ENCODE measurements at places on chromosomes 16 and 17.

- DNase-seq = no peak
Observed at GRCh38 chr16:78100112-78100467, 636 bp downstream of the WWOX start.

- no peak for DNase-seq
Observed at GRCh38 chr17:39026980-39027451, 59.8 kb upstream of the FBXO47 start.

GRCh38 chr17:39704821-39705551, 5.1 kb downstream of the ERBB2 start:
- no peak for DNase-seq

DNA sequence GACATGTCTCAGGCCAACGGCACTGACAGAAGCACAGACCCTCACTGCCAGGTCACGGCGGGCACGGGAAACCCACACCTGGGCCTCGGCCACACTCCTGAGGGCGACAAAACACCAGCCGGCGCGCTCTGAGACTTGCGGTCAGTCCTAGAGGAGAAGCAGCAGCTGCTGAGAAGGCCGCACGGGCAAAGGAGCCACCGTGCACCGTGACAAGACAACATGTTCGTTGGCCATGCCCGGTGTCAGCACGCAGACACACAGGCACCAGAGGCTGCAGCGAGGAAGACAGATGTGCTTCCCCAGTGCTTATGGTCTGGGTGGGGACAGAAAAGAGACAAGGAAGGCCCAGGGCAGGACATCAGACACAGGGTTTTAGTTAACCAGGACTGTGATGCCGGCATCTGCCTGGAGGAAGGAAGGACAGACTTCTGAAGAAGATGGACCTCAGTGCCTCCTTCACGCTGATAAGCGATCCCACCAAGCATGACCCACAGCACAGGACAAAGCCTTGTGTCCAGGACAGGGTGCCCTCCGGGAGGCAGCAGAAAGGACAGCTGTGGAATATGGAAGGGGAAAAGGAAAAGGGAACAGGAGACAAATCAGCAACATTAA, 84.0 kb downstream of the ANKRD11 start:
- DNase-seq = no peak

- DNase-seq = no peak
Observed at GRCh38 chr17:60447375-60447774, 25.1 kb downstream of the CHCT1 start.

GRCh38 chr17:19707728-19708221, 8.6 kb downstream of the SLC47A2 start:
- peak; percentile 7 for DNase-seq

DNA sequence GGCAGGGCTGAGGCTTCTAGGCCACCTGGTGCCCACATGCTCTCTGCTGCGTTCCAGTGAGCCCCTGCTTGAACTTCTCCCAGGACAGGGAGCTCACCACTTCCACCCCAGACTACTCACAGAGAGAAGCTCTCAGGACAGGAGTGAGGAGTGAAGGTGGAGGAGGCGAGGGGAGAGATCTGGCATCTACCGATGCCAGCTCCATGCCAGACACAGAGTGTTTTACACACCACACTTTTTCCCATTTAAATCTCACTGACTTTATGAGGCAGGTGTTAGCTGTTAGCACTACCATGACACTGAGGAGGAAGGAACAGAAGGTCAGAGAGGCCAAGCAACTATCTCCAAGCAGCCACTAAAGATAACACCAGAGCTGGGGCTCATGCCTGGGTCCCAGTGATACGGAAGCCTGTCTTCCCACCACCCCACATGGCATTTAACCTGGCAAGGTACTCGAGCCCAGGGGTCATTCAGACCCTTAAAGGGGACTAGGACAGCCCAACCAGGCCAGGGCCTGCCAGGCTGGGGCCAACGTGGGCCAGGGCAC, 6.8 kb downstream of the FAM83G start:
- no peak for DNase-seq

- DNase-seq = no peak
Observed at GRCh38 chr17:78140169-78141051, 5.8 kb upstream of the C17orf99 start.

- DNase-seq = no peak
Observed at GRCh38 chr17:31373150-31374093, 18.1 kb upstream of the RAB11FIP4 start.

GRCh38 chr16:86892509-86892908, 314.2 kb downstream of the FOXL1 start:
- DNase-seq = no peak

DNA sequence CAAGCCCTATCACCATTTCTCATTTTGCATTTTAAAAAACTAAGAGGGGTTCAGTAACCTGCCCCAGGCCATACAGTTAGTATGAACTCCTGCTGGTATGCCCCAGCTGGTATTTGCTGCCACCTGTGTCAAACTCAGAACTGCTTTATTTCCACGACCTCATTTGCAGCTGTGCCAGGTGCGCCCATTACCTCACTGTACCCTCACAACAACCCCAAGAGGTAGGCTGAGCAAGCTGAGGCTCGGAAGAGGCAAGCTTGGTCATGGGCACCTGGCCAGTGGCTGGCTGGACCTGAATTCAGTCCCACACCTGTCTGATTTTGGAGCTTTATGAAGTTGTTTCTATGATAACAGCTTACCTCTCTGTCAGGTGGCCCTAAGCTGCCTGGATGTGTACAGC, 7.6 kb downstream of the EPN2 start:
- DNase-seq = no peak

GRCh38 chr17:80800481-80801391, 190.9 kb upstream of the CHMP6 start:
- DNase-seq = no peak

DNA sequence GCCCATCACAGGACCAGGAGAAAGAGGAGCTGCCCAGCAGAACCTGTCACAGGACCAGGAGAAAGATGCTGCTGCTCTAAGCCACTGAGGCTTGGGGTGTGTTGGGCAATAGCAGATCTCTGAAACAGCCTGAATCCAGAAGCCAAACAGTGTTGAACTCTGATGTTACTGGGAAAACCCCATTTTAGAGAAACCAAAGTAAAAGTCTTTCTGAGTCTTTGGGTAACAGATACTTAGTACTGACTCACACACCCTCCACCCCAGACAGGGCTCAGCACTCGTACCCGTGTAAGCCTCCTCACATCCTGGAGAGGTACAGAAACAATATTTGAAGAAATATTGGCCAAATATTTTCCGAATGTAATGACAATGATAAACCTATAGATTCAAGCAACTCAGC, 82.8 kb upstream of the GNG13 start:
- DNase-seq = no peak

DNA sequence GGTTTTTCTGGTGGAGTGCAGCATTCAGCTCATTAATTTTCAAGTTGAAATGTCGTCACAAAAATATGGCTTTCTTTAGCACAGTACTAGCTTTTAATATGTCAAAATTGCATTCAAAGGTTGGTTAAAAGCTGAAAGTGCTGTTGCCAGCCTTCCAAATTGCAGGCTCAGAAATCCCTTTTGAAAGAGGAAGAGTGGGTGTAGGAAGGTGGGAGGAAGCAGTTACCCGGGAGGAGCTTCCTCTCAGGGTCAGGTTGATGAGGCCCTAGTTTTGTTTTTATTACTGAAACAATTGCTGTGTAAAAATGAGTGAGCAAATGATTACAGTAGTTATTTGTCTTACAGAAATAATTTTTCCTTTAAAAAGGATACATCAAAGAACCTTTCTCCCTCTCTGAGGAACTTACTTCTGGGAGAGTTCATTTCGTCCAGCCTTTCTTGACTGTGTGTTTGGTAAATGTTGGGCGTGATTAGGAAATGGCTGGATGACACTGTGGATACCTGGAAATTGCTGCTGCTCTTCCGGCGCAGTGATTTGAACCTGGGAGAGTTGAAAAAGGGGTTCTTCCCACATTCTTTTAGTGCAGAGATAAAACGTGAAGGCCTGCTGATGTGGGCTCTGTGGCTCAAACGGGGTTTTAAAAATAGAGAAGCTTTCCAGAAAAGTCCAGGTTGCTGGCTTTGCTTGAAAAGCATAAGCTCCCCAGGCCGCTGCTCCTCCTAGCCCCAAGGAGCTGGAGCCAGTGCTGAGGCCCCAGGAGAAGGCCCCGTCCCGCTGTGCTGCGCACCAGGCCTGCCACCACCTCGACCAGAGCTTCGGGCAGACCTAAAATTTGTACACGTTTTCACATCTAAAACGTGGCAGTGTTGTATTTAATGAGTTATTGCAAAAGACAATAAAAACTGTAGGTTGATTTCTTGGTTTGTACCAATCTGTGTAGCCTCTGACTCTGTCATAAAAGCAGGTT, 41.7 kb downstream of the SEC14L1 start:
- no peak for DNase-seq

DNA sequence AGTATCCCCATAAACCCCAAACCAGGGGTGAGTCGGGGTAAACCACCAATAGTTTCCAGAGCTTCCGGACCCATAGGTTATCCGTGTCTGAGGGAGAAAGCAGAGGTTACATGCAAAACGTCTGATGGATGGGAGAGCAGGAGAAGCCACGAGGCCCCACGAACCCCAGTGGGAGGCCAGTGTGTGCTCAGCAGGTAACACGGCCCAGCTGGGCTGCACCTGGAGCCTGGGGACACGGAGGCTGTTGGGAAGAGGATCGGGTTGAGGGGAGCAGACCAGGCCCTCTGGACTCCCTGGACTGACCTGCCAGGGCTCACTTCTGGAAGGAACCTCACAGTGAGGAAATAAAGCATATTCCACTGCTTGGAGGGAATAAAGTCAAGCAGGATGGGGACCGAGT, 78.1 kb downstream of the SEC14L1 start:
- DNase-seq = no peak

GRCh38 chr17:28733346-28733745, 4.8 kb downstream of the NEK8 start:
- DNase-seq = no peak

DNA sequence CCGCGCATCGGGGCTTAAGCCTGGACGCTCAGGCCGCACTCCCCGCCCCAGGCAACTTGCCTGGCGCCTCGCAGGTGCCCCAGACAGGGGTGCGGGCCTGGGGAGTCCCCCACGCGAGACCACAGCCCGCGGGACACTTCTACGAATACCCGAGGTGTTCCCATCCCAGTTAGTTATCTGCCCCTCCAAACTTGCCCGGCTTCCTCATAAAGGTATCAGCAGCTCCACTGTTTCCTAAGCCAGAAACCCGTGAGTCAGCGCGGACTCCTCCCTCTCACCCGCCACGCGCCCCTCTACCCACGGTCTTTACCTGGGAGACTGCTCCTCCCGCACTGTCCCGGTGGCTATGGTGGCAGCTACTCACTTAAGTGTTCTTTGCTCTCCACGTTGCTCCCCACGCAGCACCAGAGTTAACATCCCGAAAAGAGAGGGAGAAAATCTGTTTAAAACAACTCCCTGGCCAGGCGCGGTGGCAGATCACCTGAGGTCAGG, 1.0 kb upstream of the CREBBP start:
- no peak for DNase-seq

DNA sequence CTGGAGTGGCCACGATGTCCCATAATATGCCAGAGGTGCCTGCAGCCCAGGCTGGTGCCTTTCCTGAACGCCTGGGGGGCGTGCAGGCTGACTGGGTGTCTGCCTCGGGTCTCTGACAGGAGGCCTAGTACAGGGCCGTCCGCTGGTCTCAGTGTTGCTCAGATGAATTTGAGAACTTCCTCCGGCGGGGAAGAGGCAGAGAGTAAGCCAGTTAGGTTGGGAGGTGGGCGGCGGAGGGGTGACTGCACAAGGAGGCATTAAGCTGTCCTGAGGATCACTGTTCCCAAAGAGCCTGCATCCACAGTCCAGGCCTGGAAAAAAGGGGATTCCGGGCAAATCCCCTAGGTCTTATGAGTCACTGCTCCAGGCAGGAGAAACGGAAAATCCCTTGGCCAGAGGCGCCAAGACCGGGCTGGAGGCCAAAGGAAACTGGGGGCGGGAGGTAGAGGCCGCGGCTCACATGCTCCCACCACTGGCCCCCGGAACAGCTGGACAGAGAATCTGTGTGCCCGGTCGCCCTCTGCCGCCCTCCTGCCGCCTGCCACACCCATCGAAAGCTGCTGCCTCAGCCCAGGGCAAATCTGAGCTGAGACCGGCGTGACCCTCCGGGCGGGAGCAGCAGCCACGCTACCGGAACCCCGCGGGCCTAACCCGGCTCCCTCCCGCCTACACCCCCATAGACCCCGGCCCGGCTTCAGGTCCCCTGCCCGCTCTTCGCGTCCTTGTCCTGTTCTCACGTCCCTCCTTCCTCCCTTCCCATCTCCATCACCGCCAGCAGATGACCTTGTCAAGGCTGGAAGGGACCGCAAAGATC, 1.2 kb downstream of the TRIM47 start:
- DNase-seq = no peak

GRCh38 chr17:73255671-73256181, 6.0 kb downstream of the CPSF4L start:
- no peak for DNase-seq

GRCh38 chr17:170130-170670, 11.2 kb downstream of the DOC2B start:
- no peak for DNase-seq

GRCh38 chr17:76147211-76148014, 6.4 kb upstream of the FOXJ1 start:
- DNase-seq = no peak

GRCh38 chr17:73902416-73903181, 258.4 kb upstream of the SDK2 start:
- DNase-seq = no peak

DNA sequence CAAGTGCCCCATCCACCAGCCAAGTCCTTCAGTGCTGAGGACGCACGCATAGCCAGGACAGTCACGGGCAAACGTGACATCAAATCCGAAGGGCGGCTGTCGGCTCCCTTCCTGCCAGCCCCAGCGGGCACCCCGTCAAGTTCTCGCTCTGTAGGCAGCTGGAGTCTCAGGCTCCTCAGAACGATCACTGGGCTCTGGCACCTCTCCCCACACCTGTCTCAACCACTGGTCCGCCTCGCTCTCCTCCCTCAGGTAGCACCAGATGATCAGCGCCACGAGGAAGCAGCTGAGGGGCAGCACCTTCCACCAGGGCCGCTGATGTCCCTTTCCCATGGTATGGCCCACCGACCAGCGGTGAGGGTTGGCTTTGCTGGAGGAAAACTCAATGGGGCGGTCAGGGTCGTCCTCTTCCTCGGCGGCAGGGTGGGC, 422 bp downstream of the UQCC4 start:
- DNase-seq = no peak

DNA sequence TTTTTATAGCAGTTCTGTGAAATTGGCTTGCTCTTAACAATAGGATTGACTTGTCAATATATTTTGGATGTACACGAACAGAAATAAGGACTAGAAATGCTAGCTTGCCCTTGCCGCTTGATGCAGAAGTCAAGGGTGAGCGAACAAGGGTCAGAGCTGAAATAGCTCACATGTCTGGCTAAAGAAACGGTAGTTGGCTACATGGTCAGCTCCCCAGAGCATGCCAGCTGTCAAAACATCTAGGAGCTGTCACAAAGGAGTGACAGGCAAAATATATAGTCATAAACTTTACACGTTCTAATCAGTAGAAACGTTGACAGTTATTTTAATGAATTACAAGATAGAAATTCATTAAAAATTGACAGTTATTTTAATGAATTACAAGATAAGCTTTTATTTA, 2.9 kb upstream of the MEIOB start:
- DNase-seq = no peak

- no peak for DNase-seq
Observed at GRCh38 chr16:27499659-27500055, 50.1 kb downstream of the GTF3C1 start.

All from D721Med (cell line).